ENCODE measurements at places on chromosomes 6 and 20.

- no peak for DNase-seq
Observed at GRCh38 chr6:30767158-30767943, 23.0 kb upstream of the IER3 start.

DNA sequence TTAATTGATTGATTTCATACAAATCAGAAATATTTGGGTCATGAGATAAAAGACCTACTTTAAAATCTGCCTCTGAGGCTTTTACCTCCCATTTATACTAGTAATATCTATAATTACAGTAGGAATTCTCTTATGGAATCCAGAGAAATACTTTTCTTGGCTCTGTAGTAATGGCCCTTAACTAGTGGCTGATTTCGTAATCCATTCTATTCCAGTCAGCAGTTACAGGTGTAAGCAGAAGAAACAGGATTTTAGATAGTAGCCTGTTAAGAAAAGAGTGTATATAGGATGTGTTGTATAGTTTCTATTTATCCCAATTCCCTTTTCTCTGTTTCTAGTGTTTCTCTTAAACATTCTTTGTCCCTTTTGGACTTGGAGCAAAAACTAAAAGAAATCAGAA is 21.2 kb downstream of the PEX3 start:
- DNase-seq: no peak

GRCh38 chr20:44057698-44058675 is 129.0 kb downstream of the JPH2 start:
- DNase-seq: no peak

DNA sequence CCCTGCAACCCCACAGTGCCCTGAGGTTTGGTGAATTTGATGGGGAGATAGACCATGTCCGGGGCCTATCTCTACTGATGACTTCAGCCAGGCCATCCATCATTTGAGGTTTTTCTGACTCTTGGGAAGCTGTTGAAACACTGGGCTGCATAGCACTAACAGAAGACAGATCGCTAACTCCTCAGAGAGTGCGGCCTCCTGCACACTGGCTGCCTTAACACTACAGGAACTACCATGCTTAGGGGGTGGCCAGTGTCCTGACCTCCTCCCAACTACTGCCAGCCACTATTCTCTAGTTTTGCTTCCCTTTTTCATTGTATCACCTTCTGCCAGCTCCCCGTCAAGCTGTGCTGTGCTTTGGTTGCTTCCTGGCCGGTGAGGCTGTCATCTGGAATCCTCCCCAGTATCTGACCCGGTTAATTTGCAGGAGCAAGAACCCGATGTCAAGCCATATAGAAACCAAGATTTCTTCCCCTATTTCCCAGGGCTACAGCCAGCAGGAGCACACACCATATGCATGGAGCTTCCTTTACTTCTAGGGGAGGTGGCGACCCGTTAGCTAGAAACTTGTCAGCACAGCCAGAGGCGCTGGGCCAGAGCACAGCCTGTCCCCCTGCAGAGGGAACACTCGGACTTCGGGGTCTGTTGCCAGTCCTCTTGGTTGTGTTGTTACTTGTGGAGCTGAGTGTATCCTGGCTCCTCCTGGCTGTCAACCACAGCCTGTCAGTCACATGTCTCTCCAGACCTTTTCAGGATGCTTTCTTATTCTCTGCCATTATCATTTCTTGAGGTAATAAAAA is 57.3 kb upstream of the TRAF3IP2 start:
- no peak for DNase-seq

GRCh38 chr6:88922775-88923548 is 40.5 kb downstream of the RNGTT start:
- no peak for DNase-seq

- DNase-seq: no peak
Observed at GRCh38 chr6:167127785-167128531, 5.1 kb downstream of the CCR6 start.

GRCh38 chr6:111269401-111269970 is 182.2 kb downstream of the SLC16A10 start:
- DNase-seq: no peak

DNA sequence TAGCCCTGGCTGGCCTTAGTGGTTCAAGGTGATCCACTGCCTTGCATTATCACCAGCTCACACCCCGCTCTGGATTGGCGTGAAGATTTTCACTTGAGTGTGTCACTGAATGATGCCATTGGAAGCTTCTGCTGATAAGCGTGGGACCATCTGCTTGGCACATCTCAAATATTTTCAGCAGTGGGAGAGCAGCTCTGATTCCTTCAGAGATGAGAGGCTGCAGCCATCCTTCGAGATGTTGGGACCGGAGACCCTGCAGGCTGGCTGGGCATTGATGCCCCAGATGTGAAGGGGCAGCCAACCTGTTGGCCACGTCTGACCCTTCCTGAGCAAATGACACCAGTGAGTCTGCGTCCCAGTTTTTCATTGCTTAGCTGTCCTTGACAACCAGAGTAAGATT is at the start of gene MAS1:
MAS1 (plus strand) TSS at position 197 of the 400 bp plus-strand sequence. CDS start 15,968 bp downstream, outside the sequence.
- DNase-seq: no peak

GRCh38 chr20:55216525-55217242 is 741.3 kb downstream of the DOK5 start:
- DNase-seq: no peak

DNA sequence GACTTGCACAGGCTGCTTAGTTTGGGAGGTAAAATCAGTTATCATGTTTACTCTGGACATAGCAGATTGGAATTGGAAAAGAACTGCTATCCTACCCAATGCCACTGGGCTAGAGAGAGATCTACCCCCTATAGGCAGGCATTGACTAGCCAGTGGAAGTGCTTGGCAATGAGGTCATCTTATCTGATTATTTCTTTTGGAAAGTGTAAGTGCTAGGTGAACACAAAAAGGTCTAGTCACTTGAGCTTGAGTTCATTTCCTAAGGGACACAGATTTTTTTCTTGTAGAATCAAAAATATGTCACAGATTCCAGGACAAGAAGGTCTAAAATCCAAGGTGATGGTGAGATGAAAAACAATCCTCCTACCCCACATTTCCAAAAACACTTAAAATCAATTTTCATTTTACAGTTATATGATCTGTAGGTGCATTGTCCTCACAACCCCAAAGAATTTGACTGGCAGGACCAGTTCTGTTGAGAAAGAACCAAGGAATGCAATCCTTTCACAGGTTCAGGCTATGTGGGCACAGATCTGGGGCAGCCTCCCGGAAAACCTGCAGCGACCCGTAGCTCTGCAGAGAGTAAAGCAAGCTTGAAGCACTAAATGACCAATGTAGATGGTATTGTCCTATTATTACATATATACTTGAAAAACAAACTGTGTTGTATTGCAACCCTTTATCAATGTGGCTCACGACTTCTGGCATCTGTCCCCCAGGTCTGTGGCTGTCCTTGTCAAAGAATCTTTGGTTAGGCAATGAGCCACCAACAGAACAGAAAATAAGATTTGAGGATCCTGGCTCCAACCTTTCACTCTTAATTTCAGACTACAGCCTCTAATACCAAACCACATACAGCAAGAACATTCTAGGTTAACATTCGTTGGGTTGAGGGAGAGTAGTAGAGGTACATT is 67.3 kb upstream of the ADTRP start:
- no peak for DNase-seq

DNA sequence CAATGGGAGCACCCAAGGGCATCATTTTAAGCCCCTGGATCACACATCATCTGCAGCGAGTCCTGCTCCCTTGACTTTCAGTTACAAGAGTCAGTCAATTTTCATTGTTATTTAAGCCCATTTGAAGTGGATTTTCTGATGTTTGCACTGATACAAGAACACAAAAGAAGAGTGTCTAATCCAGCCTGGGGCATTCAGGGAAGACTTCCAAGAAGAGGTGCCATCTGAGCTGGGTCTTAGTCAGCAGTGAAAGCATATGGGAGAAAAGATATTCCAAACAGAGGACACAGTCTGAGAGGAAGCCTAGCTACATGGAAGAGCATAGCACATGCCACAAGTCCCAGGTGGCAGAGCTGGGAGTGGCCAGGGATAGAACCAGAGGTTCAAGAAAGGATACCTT is 10.4 kb upstream of the FOXP4 start:
- no peak for DNase-seq

- no peak for DNase-seq
Observed at GRCh38 chr6:152052061-152052460, 244.6 kb downstream of the ESR1 start.

DNA sequence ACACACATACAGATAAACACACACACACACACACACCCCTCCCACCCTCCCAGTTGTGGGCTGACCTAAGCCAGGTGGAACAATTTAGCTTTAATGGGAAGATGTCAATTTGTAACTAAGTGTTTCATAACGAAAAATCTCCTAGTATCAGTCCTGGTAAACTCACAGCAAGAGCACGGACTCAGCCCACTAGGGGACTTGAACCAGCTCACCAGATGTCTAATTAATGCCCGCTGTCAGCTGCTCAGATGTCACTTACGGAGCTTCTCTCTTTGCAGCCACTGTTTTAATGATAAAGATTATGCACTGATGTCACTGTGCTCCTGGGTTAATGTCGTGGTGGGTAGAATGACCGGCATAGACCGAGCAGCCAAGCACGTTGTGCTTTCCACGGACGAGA is 116.6 kb upstream of the INSM1 start:
- no peak for DNase-seq

GRCh38 chr6:32886681-32887383 is 32.8 kb downstream of the PSMB9 start:
- DNase-seq: no peak

- DNase-seq: no peak
Observed at GRCh38 chr20:3158968-3159431, 665 bp downstream of the FASTKD5 start.

DNA sequence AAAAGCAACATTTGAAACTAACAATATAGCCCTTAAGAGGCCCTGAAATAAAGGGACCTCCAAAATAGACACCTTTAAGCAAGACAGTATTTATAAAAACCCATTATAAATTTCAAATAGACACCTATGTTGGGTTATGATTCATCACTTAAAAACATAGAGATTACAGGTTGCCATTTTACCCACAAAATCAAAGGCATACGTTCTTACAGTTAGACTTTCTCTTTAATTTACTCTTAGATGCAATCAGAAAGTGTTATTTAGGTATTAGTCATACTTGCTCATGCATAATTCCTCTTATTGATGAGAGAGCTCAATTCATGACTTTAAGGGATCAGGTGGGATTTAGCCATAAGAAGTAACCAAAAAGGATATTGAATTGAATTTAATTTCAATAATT is 51.5 kb upstream of the TMEM200A start:
- no peak for DNase-seq

DNA sequence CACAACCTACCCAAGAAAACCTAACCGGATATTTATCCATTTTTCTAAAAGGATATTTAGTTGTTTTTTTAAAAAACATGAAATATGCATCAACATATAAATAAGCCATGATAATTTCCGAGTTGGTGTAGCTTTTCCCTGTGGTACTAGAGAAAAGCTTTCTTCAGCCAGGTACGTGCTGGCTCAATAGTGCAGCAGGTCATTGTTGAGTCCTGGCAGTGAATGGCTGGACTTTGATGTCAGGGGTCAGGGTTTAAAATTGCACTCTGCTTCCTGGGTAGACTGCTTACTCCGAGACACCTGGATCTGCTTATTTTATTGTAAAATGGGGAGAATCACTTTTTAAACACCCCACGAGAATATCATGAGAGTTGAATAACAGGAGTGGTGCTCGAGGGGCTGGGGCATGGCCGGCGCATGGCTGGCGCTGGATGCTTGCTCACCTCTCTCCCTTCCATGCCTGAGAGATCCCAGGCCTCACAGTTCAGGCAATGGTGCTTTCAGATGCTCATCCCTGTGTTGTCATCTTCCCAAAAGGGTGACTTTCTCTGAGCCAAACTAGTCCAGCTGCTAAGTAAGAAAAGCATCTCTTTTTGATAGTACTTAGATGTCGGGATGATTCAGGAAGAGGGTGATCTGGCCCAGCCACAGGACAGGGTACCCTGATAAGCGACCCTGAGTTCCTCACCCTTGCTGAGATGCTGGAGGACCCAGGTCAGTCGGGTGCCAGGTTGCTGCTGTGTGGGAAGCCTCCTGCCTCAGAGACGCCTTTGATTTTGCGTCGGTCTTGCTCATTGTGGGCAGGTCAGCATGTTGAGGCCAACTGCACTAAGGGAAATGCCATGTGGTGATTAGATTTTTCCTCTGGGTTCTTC is 269.1 kb upstream of the FOXQ1 start:
- DNase-seq: no peak

- no peak for DNase-seq
Observed at GRCh38 chr6:63516186-63516944, 55.9 kb upstream of the LOC128125822 start.

Measured in nucleus accumbens (tissue), 56 donors.